Activated CD4-positive, CD25-positive, alpha-beta regulatory T cell treated with anti-CD3 and anti-CD28 coated beads, Interleukin-2, amount 50 U/mL, for 16 hours (primary cell): ENCODE measurements at places on chromosomes 7 and 10.

DNA sequence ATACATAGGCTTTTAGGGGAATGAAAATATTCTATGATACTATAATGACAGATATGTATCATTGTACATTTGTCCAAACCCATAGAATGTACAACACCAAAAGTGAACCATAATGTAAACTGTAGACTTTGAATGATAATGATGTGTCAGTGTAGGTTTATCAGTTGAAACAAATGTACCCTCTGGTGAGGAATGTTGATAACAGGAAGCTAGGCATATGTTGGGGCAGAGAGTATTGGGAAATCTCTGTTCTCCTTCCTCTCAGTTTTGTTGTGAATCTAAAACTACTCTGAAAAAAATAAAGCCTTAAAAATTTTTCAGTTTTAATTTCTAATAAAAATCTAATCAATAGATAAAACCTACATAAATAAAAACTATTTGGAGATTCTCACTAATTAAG is 36.9 kb downstream of the C1GALT1 start:
- no peak for DNase-seq

GRCh38 chr10:9010931-9011670 is 956.6 kb downstream of the GATA3 start:
- DNase-seq: no peak

DNA sequence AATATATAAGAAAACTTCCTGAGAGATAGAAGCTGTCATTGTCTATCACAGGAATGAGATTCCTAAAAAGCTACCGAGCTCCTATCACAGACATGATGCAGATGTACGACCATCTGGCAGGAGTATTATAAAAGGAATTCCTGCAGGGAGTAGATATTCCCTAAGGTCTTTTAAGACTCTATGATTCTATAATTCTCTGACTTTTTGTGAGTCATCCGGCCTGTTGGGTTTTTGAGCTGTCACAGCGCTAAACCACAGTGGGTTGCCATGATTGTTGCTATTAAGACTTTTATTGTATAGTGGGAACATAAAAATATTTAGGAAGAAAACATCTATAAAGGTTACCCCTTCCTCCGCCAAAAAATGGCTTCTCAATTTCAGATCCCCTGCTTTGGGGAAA is 223.4 kb downstream of the BMPER start:
- no peak for DNase-seq

DNA sequence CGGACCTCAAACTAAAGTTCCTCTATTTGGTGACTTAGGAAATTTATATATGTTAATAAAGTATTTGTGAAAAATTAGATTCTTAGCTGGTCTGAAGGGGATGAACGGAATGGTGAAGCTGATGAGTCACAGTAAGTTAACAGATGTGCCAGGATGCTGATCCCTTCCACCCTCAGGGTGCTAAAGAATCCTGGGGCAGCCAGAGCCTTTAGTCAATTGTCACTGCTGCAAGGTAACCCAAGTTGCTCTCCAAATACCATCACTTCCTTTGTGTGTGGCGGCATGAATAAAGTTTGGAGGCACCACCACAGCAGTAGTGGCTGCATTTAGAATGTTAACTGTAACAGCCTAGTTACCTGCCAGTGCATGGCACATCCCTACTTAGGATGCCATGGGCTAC is 222.6 kb upstream of the PPP1R3A start:
- no peak for DNase-seq

DNA sequence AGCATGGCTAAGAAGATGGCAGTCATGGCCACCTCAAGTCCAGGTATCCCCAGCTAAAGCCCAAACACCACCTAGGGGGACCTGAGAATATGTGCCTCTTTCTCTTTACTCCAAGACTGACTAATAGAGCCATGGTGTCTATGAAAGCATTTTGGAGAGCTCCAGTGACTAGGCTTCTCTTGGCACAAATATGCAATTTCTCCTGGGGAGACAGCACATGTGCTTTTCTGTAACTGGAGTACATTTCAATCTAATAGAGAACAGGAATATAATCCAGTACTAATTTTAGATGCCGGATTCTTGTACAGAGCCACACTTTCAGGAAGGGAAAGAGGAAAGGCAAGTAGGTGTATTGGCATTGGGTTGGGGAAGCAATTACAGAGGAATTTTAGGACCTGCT is 260.1 kb downstream of the BMPER start:
- DNase-seq: no peak

- DNase-seq: no peak
Measured at GRCh38 chr7:151409667-151410404, at the start of gene WDR86. TSS of gene WDR86 (minus strand) at chr7:151410038. CDS start at chr7:151409589, 449 bp downstream.

DNA sequence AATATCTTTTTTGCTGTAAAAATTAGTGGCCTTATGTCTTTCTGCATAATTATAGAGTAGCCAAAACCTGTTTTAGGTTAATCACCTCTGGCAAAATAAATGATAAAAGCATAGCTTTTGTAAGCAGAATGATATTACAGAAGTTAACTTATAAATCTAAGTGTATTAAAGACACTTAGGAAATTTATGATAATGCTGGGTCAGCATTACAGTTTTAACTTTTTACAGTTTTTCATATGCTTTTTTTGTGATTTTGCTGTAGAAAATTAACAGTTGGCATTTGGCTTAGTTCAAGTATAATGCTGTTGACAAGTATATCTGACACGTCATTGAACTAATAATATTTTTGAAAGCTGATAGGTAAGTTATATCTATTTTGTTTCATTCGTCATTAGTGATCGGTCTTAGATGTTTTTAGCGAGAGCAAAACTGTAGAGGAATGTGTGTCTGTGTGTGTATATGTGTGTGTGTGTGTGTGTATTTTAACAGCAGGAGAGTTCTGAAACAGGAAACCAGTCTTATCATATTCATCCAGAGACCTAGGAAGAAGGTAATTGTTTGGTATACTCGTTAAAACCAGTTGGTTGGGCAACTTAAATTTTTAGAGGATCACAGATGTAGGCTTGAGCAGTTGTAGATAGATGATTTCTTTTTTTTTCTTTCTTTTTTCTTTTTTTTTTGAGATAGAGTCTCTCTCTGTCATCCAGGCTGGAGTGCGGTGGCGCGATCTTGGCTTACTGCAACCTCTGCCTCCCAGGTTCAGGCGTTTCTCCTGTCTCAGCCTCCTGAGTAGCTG is 15.4 kb downstream of the PTEN start:
- no peak for DNase-seq

GRCh38 chr10:19730907-19731217 is 85.4 kb upstream of the PLXDC2 start:
- DNase-seq: no peak

- no peak for DNase-seq
Measured at GRCh38 chr10:112442063-112442462, 4.7 kb downstream of the ZDHHC6 start.

DNA sequence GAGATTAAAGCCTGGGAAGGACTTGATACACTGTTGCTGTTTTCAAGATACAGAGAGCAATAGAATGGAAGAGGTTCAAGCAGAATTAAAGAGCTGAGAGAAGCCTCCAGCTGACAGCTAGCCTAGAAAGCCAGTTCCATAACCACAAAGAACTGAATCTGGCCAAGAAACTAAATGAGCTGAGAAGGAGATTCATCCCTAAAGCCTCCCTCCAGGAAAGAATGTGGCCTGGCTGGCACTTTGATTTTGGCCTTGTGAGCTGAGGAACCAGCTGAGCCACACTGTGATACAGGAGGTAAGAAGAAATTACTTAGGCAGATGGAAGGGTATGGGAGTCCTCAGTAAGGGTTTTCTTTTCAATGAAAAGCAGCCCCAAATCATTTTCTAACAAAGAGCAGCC is 324.1 kb downstream of the PHF14 start:
- DNase-seq: no peak

GRCh38 chr7:70408891-70409290 is 723.1 kb upstream of the GALNT17 start:
- no peak for DNase-seq

GRCh38 chr10:28331841-28332240 is 29.0 kb upstream of the MPP7 start:
- DNase-seq: no peak

DNA sequence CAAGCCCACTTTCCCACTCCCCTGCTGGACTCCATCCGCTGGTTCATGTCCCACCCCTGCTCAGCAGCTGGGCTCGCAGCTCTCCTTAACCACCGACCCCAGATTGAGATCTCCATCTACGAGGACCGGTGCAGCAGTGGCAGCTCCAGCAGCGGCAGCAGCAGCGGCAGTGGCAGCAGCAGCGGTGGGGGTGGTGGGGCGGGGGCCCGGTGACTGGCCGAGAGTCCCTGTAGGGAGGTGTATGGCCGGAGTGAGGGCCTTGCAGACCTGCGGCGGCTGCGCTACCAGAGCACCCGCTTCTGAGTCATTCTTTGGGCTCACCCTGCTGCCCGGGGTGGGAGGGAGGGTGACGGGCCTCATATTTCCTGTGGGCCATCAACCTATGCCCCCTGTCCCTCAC is 15.8 kb downstream of the GOLGA7B start:
- DNase-seq: no peak

DNA sequence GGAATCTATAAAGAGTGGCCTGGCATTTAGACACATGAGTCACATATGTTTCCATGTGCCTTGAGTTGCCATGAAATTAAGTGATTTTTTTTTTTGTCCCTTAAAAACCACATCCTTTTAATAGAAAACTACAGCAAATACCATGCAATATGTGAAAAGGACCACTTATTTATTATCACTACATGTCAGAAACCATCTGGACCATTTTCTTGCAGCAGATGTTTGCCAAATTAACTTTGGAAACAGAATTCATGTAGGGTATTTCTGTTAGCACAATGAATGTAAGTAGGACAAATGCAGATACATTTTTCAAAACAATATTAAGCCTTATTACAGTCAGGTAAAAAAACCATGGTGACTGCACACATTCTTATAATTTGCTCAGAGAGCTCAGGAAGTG is 230.6 kb downstream of the REEP3 start:
- no peak for DNase-seq

- no peak for DNase-seq
Measured at GRCh38 chr10:110317866-110318850, 13.4 kb upstream of the SMNDC1 start.
